ENCODE measurements at places on chromosomes 1 and 21. TPM values are rescaled to one million over a fixed set of nuclear protein-coding genes. Genes with fewer than 3 reads are reported as not detected.

The KRTAP12-2 gene
- not detected for polyA plus RNA-seq

The VWA5B1 gene
- 0.85 TPM for polyA plus RNA-seq

The TARDBP gene
- 328 TPM for polyA plus RNA-seq

The ELF3 gene
- polyA plus RNA-seq, result 59.7 TPM

The LCE1F gene
- polyA plus RNA-seq, result not detected

The SPRR2A gene
- polyA plus RNA-seq, result not detected

The FCRLA gene
- 0.08 TPM for polyA plus RNA-seq

The UQCRH gene
- 341 TPM for polyA plus RNA-seq

The S100A11 gene
- polyA plus RNA-seq, result 217 TPM

The C1orf226 gene
- polyA plus RNA-seq, result 4.7 TPM

The LCE1B gene
- not detected for polyA plus RNA-seq

The RNF223 gene
- 0.15 TPM for polyA plus RNA-seq

The ADAMTS4 gene
- 1.6 TPM for polyA plus RNA-seq

The ABCA4 gene
- polyA plus RNA-seq, result 1.1 TPM

The USP21 gene
- 52.5 TPM for polyA plus RNA-seq

The MYOC gene
- 5.8 TPM for polyA plus RNA-seq

The MTHFR gene
- 23.1 TPM for polyA plus RNA-seq

The TNFAIP8L2 gene
- 3.2 TPM for polyA plus RNA-seq

The TACSTD2 gene
- polyA plus RNA-seq, result 8.7 TPM

The MCOLN3 gene
- polyA plus RNA-seq, result 1.5 TPM

The PHACTR4 gene
- polyA plus RNA-seq, result 63.3 TPM

The SMIM1 gene
- polyA plus RNA-seq, result 3.6 TPM

The C1orf87 gene
- 2.3 TPM for polyA plus RNA-seq

The ADGRL4 gene
- 12.4 TPM for polyA plus RNA-seq

The BSND gene
- 0.03 TPM for polyA plus RNA-seq

The BMP8B gene
- polyA plus RNA-seq, result 2.3 TPM

The OR2L5 gene
- not detected for polyA plus RNA-seq

The GREM2 gene
- polyA plus RNA-seq, result 4.4 TPM

The GJA8 gene
- polyA plus RNA-seq, result not detected

The MARK1 gene
- 8.8 TPM for polyA plus RNA-seq

The AMIGO1 gene
- polyA plus RNA-seq, result 3.2 TPM

The TEKT2 gene
- 13.4 TPM for polyA plus RNA-seq
